ENCODE measurements at places on chromosomes 7 and 10.
A peak's percentile ranks its signal among the peaks of the same experiment; 100 is the strongest.

DNA sequence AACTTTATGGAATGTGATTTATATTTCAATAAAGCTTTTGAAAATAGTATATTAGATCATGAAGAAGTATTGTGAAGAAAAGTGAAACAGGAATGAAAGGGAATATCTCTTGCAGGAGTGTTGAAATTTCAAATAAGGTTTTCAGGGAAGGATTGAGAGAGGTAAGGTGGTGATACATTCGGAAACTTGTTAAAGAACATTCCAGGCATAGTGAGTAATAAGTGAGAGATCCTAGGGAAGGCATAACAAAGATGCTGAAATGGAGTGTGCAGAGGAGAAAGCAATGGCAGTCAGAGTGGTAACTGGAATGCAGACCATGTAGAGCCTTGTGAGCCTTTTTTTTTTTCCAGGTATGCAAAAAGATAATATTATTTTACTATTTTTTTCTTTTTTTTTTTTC is 4.1 kb downstream of the OR9A4 start:
- H3K36me3 ChIP-seq, result no peaks in the 10 kb centered on the region
- no peak for DNase-seq

- DNase-seq, result no peak
- no peak overlapping the region for H3K27ac ChIP-seq
- no peak overlapping the region for H3K4me3 ChIP-seq
- H3K4me1 ChIP-seq, result peaks cover 13% of the 10 kb centered on the region
- H3K27me3 ChIP-seq, result no peaks in the 10 kb centered on the region
Observed at GRCh38 chr7:134562136-134562535, 13.2 kb downstream of the AKR1B15 start.

DNA sequence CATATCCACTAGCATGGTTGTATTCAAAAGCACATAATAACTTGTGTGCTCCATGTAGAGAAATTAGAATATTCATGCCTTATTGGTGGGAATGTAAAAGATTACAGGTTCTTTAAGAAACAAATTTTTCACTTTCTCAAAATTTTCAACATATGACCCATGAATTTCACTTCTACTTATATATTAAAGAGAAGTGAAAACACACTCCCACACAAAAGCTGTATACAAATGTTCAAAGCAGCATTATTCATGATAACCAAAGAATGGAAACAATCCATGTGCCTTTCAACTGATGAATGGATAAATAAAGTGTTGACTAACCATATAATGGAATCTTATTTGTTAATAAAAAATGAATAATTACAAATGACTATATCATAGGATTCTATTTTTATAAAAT is 694.5 kb upstream of the PCDH15 start:
- no peak overlapping the region for H3K27ac ChIP-seq
- H3K4me3 ChIP-seq, result no peak overlapping the region
- no peaks in the 10 kb centered on the region for H3K27me3 ChIP-seq
- H3K4me1 ChIP-seq, result no peaks in the 10 kb centered on the region

DNA sequence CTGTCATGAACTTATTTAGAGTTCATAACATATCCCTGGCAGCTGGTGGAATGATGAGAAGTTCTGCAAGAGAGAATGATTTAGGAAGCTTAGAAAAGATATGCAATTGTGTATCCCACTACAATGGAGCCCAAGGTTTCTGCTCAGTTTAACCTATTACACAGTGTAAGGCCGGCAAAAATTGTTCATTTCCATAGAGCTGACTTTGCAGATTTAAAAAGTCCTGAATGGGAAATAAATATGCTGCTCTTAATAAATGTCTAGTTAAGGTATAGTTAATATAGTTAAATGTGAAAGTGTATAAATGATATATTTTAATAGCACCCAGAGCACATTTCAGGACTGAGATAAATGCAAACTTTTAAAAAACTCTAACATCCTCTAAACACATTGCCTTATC is 149.9 kb downstream of the EVX1 start:
- DNase-seq, result no peak
- no peak overlapping the region for H3K27ac ChIP-seq
- H3K27me3 ChIP-seq, result no peaks in the 10 kb centered on the region
- no peaks in the 10 kb centered on the region for H3K36me3 ChIP-seq
- no peaks in the 10 kb centered on the region for H3K4me1 ChIP-seq
- no peak overlapping the region for H3K4me3 ChIP-seq

- no peak overlapping the region for H3K4me3 ChIP-seq
- H3K4me1 ChIP-seq, result peaks cover 54% of the 10 kb centered on the region
- no peak for DNase-seq
- H3K27me3 ChIP-seq, result no peaks in the 10 kb centered on the region
Observed at GRCh38 chr10:29252811-29253689, 35.8 kb upstream of the LYZL1 start.

DNA sequence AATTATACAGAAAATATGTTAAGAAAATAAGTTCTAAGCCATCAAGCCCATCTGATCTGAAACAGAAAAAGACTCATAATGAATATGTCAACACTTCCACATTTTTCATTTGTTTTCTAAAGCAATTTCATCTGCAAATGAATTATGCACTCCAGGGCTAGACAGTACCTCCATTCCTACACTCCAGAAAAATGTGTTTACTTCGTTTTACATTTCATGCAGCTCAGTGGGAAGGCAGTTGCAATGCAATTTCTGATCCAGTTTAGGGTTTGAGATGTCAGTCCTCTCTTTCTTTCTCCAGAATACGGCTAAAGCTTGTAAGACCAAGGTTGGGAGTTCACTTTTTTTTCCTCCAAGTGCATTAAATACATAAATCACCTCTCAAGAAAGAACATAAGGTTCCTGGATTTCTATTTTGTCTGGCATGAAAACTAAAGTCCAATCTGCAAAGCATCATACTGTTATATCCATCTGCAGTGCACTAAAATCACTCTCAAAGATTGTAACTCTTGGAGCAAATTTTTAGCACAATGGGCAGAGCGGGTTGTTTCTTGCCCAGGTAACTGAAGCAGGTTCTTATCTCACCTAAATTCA is 348.8 kb upstream of the C7orf33 start:
- no peak overlapping the region for H3K27ac ChIP-seq
- H3K27me3 ChIP-seq, result no peaks in the 10 kb centered on the region
- peaks cover 21% of the 10 kb centered on the region for H3K4me1 ChIP-seq
- no peaks in the 10 kb centered on the region for H3K36me3 ChIP-seq

GRCh38 chr7:4840079-4840501 is 21.7 kb downstream of the PAPOLB start:
- no peaks in the 10 kb centered on the region for H3K4me1 ChIP-seq
- H3K27me3 ChIP-seq, result no peaks in the 10 kb centered on the region
- no peaks in the 10 kb centered on the region for H3K36me3 ChIP-seq
- no peak overlapping the region for H3K27ac ChIP-seq
- H3K4me3 ChIP-seq, result no peak overlapping the region

- H3K4me1 ChIP-seq, result peaks cover 32% of the 10 kb centered on the region
- no peaks in the 10 kb centered on the region for H3K27me3 ChIP-seq
- DNase-seq, result no peak
- H3K4me3 ChIP-seq, result no peak overlapping the region
Observed at GRCh38 chr10:103673606-103674005, 180.1 kb downstream of the NEURL1 start.

DNA sequence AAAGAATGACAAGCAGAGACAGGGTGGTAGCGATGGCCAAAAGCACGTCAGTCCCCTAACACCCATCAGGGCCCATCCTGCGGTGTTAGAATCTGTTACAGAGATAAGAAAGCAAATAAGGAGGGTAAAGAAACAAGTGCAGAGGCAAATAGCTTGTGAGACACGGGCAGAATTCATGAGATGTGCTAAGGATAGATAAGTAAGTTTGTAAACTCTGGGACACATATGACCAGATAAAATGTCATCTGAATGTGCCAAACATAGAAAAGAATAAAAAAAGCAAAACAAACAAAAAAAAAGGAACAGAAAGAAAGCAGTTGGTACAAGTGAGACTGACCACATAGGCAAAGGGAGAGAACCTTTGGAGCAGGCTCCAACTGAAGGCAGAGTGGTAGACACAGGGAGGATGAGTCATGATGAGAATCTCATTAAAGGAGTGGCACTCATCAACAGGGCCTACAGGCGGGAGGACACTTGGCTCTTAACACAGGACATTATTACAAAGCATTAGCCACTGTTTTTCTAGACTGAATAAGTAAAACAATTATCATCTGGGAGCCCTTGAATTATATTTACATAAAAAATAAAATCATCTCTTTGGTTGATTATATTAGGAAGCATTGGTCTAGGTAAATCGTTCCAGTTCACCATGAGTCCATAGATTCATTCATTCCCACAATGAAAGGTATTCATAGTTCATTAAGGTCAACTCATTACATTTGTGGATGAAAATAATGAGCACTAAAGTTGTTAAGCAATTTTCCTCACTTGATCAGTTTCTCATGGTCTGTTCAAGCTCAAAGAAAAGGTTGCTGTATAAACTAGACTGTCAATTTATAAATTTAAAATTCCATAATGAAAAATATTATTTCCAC is 21.5 kb upstream of the EPHB6 start:
- H3K4me3 ChIP-seq, result no peak overlapping the region
- H3K27me3 ChIP-seq, result no peaks in the 10 kb centered on the region
- H3K36me3 ChIP-seq, result no peaks in the 10 kb centered on the region
- DNase-seq, result no peak

DNA sequence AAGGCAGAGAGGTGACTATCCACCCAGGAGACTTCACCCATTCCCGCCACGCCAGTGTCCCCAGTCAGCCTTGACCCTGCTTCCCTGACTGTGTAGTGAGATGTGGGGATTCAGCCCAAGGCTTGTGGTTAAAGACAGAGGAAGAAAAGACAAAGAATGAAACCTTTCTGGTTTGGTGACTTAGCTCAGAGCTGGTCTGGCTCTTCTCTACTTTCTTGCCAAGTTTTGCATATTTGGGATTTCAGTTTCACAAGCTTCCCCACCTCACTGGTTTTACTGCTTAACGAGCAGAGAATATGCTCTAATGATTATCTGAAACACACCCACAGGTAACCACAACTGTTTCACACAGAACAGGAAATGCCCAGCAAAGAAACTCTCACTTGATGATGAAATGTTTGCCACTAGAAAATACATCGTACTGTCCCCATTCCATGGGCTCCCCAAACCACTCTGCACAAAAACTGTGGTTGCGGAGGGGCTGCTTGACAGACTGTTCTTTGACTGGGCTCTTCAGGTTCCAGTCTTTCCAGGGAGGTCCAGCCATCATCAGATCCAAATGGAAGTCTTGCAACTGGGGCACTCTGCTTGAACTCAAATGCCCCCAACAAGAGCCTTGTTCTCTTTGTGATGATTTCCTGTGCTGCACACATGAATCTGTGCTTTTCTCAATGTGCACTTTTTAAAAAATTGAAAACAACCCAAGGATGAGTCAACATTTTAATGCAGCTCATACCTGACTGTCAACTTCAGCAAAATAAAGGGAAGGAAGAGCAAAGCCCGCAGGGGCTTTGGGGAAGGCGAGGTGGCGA is 95.5 kb downstream of the CTBP2 start:
- no peak overlapping the region for H3K4me3 ChIP-seq
- DNase-seq, result peak; percentile 74
- peaks cover 36% of the 10 kb centered on the region for H3K4me1 ChIP-seq
- H3K27me3 ChIP-seq, result no peaks in the 10 kb centered on the region
- peak overlapping the region; percentile 91 for H3K27ac ChIP-seq

GRCh38 chr10:110841767-110842267 is 29.9 kb upstream of the PDCD4 start:
- H3K27me3 ChIP-seq, result no peaks in the 10 kb centered on the region
- H3K36me3 ChIP-seq, result no peaks in the 10 kb centered on the region
- DNase-seq, result no peak

DNA sequence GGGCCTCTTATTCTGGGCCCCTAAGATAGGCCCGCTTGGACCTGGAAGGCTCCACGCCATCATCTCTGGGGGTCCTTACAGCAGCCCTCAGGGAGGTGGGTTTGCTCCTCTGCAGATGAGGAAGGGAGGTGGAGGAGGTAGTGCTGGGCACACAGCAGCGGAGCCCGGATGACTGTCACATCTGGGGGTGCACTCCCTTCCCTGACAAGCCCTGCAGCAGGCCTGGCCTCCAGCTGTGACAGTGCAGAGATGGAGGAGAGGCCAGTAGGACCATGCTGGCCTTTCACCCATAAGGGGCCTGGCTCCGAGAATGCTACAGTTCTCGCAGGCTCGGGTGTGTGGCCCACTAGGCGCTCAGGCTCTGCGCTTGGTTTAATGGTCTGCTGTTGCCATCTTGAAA is 9.2 kb downstream of the GDF2 start:
- no peaks in the 10 kb centered on the region for H3K4me1 ChIP-seq
- no peak overlapping the region for H3K27ac ChIP-seq
- H3K36me3 ChIP-seq, result no peaks in the 10 kb centered on the region
- no peaks in the 10 kb centered on the region for H3K27me3 ChIP-seq

DNA sequence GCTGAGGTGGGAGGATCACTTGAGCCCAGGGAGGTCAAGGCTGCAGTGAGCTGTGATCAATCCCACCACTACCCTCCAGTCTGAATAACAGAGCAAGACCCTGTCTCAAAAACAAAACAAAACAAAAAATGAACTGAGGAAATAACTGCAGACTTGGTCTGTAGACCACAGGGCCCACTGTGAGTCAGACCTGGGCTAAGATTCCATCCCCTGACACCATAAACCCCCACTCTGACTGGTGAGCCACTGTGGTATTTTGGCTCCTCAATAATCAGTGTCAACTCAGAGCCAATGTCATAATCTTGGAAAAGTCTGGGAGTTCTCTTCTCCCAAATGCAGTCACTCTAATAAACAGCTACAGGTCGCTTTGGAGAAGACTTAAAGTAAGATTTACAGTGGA is 24.0 kb upstream of the ERCC6 start:
- no peaks in the 10 kb centered on the region for H3K36me3 ChIP-seq

GRCh38 chr7:132221356-132221755 is 354.9 kb downstream of the PLXNA4 start:
- H3K36me3 ChIP-seq, result no peaks in the 10 kb centered on the region
- H3K27me3 ChIP-seq, result no peaks in the 10 kb centered on the region
- no peak for DNase-seq
- peaks cover 18% of the 10 kb centered on the region for H3K4me1 ChIP-seq
- no peak overlapping the region for H3K4me3 ChIP-seq

- no peaks in the 10 kb centered on the region for H3K27me3 ChIP-seq
- peak overlapping the region; percentile 74 for H3K27ac ChIP-seq
- no peaks in the 10 kb centered on the region for H3K36me3 ChIP-seq
- peak overlapping the region; percentile 39 for H3K4me3 ChIP-seq
- peaks cover 6% of the 10 kb centered on the region for H3K4me1 ChIP-seq
Observed at GRCh38 chr10:110211465-110211843, 4.0 kb downstream of the MXI1 start.

DNA sequence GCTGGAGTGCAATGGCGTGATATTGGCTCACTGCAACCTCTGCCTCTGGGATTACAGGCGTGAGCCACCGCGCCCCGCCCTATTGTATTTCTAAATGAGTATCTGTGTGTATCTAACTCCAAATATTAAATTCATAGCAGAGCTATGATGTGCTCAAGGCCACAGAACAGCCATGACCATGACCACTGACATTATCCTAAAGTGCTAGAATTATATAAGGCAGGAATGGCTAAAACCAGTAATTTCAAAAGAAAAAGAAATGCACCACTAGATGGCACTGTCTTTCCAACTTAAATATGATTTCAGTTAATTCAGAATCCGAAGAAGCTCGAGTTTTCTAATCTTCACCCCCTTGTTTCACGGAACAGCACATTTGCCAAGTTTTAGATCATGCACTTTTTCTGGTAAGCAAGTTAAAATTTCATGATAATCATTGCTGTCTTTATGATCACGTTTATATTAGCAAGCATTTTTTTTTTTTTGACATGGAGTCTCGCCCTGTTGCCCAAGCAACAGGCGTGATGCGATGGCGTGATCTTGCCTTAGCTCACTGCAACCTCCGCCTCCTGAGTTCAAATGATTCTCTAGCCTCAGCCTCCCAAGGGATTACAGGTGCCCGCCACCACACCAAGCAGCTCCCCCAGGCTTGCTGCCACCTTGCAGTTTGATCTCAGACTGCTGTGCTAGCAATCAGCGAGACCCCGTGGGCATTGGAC is 65.3 kb downstream of the OR13A1 start:
- no peaks in the 10 kb centered on the region for H3K27me3 ChIP-seq
- no peak overlapping the region for H3K4me3 ChIP-seq
- H3K36me3 ChIP-seq, result no peaks in the 10 kb centered on the region
- H3K27ac ChIP-seq, result no peak overlapping the region
